Kidney (tissue), 22 donors: ENCODE measurements at places on chromosomes 16 and 17. TPM values are rescaled to one million over a fixed set of nuclear protein-coding genes. Genes with fewer than 3 reads are reported as not detected.

DNA sequence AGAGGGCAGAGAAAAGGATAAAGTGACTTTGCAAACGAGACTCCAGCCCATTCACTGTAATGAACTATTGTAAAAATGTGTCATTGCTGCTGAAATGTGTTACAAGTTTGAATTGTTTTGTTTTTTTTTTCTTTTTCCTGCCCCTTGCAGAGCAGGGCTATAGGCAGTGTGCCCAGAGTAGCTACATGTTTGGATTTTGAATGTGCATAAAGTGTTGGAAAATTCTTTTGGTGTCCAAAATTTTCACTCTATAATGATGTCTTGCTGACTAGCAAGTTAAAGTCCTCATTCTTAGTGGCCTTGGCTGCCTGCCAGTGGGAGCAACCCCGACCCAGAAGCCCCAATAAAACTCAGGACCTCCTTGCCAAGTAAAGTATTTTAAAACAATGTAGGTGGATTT is 66.5 kb downstream of the IGF2BP1 start:
- DNase-seq, result no peak
- H3K4me1 ChIP-seq, result no peaks in the 10 kb centered on the region
- H3K27me3 ChIP-seq, result no peaks in the 10 kb centered on the region
- no peaks in the 10 kb centered on the region for H3K36me3 ChIP-seq
- no peak overlapping the region for H3K27ac ChIP-seq

DNA sequence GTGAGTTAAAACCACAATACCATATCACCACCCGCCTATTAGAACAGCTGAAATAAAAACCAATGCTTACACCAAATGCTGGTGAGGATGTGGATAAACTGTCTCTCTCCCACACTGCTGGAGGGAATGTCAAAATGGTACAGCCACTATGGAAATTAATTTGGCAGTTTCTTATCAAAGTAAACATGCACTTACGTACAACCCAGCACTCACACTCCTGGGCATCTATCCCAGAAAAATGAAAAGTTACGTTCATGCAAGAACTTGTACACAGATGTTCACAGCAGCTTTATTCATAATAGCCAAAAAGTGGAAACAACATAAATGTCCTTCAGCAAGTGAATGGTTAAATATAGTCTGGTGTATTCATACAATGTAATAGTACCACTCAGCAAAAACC is 173.2 kb upstream of the MYOCD start:
- DNase-seq, result no peak
- no peaks in the 10 kb centered on the region for H3K4me1 ChIP-seq
- H3K36me3 ChIP-seq, result no peaks in the 10 kb centered on the region
- no peaks in the 10 kb centered on the region for H3K27me3 ChIP-seq
- no peak overlapping the region for H3K4me3 ChIP-seq
- H3K27ac ChIP-seq, result no peak overlapping the region

GRCh38 chr17:63399316-63399715 is 46.8 kb downstream of the CYB561 start:
- no peak overlapping the region for H3K27ac ChIP-seq
- no peaks in the 10 kb centered on the region for H3K27me3 ChIP-seq
- no peak for DNase-seq
- H3K4me3 ChIP-seq, result no peak overlapping the region
- H3K4me1 ChIP-seq, result no peaks in the 10 kb centered on the region

- DNase-seq, result no peak
- H3K4me3 ChIP-seq, result no peak overlapping the region
- H3K27me3 ChIP-seq, result no peaks in the 10 kb centered on the region
- no peak overlapping the region for H3K27ac ChIP-seq
Observed at GRCh38 chr17:27471321-27472269, 15.3 kb downstream of the KSR1 start.

Gene CFAP97D1
- not detected for total RNA-seq

Gene HOXB8
- total RNA-seq, result 48.7 TPM

Gene CLDN7
- total RNA-seq, result 233 TPM

Gene SLC47A1
- 26.0 TPM for total RNA-seq

Gene LPO
- not detected for total RNA-seq
